GOT3 (cell line): ENCODE measurements at places on chromosomes 12 and 14.

GRCh38 chr12:55899082-55899481 lies 28.6 kb downstream of the PYM1 start:
- no peak for DNase-seq

DNA sequence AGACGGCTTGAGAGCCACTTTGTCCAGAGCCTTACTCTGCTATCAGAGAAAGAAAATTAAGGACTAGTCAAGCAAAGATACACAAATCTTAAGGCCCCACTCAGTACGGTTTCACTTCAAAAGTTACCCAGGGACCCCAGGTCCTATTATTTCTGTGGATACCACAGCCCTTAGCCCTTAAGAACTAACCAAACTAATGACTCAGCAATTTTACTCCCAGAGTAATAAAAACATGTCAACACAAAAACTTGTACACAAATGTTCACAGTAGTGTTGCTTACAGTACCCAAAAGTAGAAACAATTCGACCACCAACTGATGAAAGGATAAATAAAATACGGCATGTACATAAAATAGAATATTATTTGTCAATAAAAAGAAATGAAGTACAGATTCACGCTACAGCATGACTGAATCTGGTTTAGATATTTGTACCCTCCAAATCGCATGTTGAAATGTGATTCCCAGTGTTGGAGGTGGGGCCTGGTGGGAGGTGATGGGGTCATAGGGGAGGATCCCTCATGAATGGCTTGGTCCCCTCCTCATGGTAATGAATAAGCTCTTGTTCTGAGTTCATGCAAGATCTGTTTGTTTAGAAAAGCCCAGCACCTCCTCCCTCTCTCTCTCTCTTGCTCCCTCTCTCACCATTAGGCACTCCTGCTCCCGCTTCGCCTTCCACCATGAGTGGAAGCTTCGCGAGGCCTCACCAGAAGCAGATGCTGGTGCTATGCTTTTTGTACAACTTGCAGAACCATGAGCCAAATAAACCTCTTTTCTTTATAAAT lies 30.5 kb downstream of the AREL1 start:
- DNase-seq = no peak

DNA sequence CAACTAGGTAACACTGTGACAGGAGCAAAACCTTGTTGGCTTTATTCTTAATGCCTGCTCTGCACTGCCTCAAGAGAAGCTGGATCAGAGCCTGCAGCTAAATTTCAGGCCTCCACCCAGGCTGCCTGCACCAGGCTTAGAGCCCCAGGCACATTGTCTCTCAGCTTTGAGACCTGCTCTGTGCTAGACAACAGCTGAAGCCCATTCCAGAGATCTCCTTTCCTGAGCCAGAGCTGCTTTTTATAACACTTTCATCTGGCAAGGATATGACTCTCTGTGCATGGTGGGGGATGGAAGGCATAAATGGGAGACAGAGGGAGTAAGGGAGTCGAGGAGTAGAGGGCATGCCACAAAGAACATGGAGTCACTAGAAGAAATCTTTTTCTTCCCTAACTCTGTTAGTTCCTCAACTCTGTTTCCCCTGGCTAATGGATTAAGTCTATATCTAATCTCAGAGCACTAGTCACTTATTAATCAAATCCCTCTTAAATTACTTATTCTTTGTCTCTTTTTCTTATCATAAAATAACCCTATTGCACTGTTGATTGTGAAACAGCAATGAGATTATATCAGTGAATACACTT lies 27.1 kb upstream of the LUM start:
- no peak for DNase-seq

DNA sequence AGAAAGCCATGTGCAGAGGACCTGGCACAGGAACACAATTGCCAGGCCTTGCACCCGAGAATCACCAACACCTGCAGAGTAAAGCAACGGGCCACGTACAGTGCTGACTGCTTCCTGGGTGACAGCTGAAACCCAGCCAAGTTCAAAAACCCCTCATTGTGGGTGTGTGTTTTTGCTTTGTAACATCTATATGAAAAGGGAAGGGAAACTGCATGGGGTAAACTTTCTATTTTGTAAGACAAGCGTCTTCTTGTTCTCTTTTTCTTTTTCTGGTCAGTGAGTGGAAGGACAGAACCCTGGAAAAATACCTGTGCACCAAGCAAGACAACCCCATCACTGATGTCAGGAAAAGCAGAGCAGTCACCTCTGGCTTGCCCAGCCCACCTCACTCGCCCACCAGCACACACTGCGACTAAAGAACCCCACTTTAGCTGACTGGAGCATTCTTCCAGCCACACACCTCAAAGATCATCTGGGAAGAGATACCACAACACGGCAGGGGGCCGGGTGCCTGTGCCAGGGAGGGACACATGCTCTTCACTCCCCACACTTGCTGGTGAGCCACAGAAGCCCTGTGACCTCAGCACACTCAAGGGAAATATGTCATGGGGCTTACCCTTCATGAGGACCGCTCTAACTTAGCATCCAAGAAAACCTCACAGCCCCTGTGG lies 172.3 kb downstream of the NDUFA12 start:
- DNase-seq = no peak

DNA sequence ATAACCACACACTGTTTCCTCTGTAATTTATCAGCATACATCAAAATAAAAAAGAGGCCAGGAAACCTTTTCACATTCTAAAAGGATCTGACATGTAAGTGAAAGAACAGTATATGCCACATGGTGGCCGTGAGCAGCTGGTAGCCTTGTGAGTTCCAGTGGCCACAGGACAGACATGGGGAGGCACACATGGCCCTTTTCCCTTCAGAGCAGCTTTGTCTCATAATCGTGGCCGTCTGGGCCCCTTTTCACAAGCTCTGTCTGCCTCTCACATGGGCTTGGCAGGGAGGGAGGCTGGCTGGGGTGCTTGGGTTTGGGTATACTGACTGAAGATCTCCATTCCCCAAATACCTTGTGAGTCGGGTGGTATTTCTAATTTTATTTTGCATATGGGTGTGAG lies 1.5 kb upstream of the ZDHHC22 start:
- DNase-seq = no peak

GRCh38 chr12:93308281-93308680 lies 69.4 kb upstream of the NUDT4 start:
- DNase-seq = no peak

DNA sequence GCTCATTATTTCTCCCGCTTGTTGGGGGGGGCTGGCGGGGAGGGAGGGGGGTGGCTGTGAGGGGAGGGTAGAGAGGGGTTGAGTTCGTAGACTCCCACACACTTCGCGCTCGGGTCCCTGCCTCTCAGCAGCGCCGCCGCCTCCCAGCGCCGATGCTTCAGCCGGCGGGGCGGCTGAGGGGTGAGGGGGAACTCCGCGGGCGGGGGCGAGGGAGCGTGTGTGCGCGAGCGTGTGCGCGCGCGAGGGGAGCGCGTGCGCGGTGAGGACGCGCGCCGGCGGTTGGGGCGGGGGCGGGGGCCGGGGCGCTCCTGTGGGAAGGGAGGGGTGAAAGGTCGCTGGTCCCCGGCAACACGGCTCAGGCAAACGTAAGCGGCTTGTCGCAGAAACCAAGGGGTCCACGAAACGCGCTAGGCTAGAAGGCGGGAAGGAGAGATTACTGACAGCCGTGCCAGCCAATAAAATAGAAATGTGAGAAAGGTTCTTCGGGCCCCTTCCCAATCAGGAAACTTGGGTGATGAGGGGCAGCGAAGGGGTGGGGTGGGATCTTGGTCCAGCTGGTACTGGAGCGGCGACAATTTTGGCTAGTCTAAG lies 343 bp upstream of the NOVA1 start:
- peak; percentile 41 for DNase-seq

DNA sequence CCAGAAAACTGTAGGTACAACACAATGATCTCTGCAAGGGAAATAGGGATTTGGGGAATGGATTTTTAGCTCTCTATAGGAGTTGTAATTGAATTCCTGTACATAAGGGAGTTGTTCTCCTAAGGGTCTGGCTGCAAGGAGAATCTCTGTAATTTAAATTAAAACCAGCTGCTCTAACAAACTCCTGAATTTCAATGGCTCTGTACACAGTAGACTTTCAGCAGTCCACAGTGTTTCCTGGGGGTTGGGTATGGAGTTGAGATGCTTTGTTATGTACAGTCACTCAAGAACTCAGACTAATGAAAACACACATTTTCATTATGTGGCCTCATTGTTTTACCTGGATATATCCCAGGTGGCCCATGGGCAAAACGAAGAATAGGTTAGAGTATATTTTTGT lies 93.2 kb downstream of the NAV3 start:
- DNase-seq = no peak

GRCh38 chr14:60863249-60863648 lies 117.6 kb downstream of the TRMT5 start:
- no peak for DNase-seq
